Fibroblast of upper back skin (primary cell): ENCODE measurements at places on chromosomes 13 and 19.
A peak's percentile ranks its signal among the peaks of the same experiment; 100 is the strongest.

GRCh38 chr13:30957258-30957943 lies 24.9 kb downstream of the TEX26 start:
- DNase-seq: no peak

GRCh38 chr13:97211300-97211699 lies 10.8 kb upstream of the MBNL2 start:
- DNase-seq: peak; percentile 42

GRCh38 chr19:19626516-19627472 lies 1.2 kb downstream of the LPAR2 start:
- DNase-seq: no peak

DNA sequence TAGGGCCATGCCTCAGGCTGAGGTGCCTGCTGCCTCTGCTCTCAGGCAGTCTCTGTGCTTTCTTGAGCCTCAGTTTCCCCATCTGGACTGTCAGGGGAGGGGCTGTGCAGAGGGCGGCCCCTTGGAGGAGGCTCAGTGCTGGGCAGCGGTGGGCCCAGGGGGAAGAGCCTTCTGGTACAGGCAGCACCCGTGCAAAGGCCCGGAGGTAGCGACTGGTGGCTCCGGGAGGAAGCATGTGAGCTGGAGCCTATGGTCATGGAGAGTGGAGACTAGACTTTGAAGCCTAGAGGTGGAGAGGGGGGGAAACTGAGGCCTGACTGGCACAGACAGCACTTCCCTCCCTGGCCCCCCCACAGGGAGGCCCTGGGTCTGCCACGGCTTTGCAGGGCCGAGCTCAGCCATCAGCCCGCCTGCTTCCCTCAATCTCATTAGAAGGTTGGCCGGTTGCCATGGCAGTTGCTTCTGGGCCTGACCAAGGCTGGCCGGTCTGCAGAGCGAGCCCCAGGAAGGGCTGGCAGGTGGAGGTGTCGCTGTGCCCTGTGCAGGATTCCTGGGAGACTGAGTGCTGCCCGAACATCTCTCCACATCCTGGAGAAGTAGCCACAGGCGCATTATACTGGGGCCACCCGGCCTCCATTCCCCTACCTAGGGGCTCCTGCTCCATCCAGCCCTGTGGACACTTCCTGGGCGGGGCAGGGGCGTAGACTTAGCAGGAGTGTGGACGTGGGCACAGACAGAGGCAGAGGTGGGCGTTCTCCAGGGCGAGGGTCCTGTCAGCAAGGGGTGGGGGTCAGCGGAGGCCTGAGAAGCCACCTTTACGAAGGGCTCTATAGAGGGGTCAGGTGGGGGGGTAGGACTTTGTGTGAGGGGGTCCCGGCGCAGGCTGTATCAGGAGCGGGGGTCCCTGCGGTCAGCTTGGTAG lies 53.2 kb downstream of the CRTC1 start:
- DNase-seq: no peak

- DNase-seq: no peak
Observed at GRCh38 chr13:114023716-114024602, 50.1 kb upstream of the C13orf46 start.

DNA sequence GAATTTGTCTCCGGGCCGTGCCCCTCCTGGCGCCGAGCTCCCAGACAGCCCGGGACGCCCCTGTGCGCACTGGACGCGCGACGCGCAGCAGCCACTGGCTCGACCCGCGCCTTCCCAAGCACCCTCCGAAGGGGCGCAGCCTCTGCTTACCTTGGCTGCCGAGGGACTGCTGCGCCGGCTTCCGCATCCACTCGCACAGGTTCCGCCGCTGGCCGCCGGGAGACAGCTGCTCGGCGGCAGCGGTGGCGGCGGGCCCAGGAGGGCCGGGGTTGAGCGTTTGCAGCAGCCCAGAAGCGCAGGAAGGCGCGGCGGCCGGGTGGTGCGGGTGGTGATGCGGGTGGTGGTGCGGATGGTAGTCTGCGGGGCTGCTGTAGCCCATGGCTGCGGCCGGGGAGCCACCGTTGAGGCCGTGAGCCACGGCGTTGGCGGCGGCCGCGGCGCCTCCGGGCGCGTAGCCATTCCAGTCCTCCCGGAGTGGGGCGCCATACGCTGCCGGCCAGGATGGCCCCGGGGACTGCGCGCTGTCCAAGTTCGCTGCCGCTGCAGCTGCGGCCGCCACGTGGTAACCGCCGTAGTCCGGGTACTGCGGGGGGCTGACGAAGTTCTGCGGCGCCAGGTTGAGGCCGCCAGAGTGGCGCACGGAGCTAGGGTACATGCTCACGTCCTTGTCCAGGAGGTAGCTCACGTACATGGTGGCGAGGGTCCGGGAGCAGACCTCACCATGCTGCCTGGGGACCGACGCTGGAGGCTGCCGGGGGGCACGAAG lies 616 bp downstream of the CDX2 start:
- no peak for DNase-seq

DNA sequence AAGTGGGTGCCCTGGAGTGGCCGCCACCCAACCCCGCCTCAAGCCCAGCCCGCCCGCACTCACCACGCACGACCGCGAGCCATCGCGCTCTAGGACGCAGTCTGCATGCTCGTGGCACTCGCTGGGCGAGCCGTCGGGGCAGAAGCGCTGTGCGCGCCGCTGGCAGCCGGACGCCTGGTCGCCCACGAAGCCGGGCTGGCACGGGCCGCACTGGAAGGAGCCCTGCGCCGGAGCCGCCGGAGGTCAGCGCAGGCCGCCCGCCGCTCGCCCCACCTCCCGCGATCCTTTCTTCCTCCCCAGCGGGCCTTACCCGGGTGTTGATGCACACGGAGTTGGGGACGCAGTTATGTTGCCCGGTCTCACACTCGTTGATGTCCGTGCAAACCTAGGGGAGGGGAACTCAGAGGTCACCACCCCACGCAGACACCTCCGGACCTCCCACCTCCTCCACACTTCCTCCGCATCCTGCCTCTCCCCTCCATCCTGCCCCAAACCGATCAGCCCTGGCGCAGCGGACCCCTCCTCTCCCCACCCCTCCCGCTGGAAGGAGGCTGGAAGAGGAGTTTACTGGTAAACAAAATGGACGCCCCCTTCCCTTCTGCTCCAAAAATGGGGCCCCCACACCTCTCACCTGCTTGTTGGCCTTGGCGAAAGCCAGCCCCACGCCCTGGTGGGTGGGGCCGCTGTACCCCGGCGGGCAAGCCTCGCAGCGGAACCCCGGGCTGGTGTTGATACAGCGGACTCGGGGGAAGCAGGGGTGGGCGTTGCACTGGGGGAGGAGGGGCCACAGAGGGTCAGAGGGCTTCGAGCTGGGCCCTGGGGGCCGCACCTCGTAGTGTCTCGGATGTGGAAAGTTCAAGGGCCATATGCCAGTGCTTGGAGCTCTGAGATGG lies 2.3 kb downstream of the COMP start:
- DNase-seq: no peak

DNA sequence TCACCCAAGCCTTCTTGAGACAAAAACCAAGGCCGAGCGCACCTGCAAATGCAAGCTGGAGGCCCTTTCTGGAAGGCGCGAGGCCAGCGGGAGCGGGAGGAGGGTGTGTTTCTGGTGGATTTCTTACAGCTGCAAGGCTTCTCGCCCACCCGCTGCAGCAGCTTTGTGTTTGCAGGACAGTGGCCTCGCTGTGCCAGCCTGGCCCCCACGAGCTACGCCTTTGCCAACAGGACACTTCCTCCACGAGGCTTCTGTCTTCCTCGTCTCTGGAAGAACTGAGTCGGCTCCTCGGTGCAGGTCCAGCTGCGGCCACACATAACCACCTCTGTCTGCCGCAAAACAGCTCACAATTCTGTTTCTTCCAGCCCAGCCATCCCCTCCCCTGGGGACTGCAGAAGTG lies 10.1 kb downstream of the ATCAY start:
- DNase-seq: no peak

GRCh38 chr13:26486550-26486949 lies 70.9 kb upstream of the WASF3 start:
- no peak for DNase-seq

GRCh38 chr13:99383946-99384345 lies 76.7 kb upstream of the GPR183 start:
- no peak for DNase-seq

- no peak for DNase-seq
Observed at GRCh38 chr13:112003396-112003795, 63.6 kb upstream of the SOX1 start.

DNA sequence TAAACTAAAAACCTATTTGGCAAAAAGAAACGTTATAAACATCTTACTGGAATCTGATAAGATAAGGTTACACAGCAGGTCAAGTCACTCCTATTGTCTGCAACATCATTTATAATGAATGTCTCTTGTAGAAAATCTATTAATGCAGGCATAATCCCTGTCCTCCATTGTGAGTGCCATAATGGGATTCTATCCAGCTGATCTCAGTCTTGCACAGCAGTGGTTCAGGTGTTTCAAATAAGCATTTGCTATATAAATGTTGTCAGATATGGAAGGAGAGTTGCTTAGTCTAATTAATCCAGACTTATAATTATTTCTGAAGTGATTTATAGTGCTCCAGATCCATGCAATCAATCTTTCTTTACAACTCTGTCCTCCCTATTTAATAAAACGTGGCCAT lies 186.5 kb upstream of the ATXN8OS start:
- no peak for DNase-seq

- DNase-seq: no peak
Observed at GRCh38 chr13:49053215-49053614, 77.5 kb downstream of the FNDC3A start.

DNA sequence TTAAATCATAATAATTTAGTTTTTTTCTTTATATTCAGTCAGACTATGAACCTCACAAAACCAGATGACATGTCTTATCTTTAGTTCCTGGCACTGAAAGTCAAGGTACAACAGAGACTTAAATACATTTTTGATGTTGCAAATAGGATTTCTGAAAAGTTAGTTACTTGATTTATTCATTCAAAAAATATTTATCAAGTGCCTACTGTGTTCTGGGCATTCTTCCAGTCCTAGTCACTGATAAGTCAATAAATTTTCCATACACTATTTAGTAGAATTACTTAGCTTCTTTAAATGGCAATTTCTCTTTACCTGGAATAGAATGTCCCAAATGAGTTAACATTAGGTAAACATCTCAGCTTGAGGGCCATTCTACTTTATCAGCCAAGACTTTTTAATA lies 938.3 kb upstream of the PCDH9 start:
- no peak for DNase-seq

DNA sequence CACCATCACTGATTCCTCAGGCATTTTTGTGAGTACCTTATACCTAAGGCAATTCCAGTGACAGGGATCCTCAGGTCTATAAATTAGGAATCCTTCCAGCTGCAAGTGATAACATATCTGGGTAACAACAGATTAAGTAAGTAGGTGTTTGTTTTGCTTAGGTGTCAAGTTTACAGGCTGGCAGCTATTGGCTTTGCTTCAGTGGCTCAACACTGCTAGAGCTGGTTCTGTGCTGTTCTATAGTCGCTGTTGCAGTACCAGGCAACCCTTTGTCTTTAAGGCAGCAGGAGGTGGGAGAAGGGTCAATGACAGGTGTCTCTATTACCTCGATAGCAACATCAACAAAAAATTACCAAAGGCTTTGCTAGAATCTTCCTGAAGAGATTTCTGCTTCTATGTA lies 27.0 kb downstream of the SLC10A2 start:
- DNase-seq: no peak

- DNase-seq: no peak
Observed at GRCh38 chr13:106145997-106146864, 389.2 kb downstream of the EFNB2 start.

DNA sequence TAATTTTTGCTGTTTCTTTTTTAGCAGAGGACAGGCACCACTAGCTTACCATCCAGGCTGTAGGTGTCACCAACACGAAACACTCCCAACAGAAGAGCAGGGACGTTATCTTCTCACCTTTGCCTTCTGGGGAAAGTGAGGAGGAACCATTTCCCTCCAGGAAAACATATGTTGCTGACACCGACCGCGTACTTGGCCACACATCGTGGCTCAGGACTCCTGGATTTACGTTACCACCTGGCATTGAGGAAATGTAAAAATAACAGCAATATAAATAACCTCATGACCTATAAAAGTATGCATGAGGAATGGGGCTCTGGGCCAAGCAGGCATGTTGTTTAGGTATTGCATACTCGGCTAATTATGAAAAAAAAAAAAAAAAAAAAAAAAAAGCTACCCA lies 525.1 kb downstream of the MYO16 start:
- peak; percentile 64 for DNase-seq

GRCh38 chr13:25371875-25372283 lies at the start of gene ATP8A2:
ATP8A2 (plus strand) TSS chr13:25371974; CDS start chr13:25372213, 239 bp downstream.
- DNase-seq: no peak

- DNase-seq: peak; percentile 12
Observed at GRCh38 chr13:77533875-77534788, 1.4 kb upstream of the SCEL start.

GRCh38 chr19:29672933-29673336 lies 7.7 kb downstream of the PLEKHF1 start:
- no peak for DNase-seq

DNA sequence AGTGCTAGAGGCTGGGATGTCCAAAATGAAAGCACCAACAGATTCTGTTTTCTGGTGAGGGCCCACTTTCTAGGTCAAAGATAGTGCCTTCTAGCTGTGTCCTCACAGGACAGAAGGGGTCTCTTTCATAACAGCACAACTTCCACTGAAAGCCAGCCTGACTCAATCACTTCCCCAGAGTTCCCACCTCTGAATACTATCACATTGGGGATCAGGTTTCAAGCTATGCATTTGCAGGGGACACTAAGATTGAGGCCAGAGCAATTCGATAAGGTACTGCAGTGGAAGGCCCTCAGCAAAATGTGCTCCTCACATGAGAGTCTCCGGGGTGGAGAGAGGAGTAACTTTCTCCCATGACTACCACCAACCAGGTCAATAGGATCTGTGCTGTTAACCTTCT lies 1501.5 kb downstream of the EFNB2 start:
- DNase-seq: no peak

GRCh38 chr13:40589285-40590109 lies 76.9 kb downstream of the FOXO1 start:
- peak; percentile 40 for DNase-seq

DNA sequence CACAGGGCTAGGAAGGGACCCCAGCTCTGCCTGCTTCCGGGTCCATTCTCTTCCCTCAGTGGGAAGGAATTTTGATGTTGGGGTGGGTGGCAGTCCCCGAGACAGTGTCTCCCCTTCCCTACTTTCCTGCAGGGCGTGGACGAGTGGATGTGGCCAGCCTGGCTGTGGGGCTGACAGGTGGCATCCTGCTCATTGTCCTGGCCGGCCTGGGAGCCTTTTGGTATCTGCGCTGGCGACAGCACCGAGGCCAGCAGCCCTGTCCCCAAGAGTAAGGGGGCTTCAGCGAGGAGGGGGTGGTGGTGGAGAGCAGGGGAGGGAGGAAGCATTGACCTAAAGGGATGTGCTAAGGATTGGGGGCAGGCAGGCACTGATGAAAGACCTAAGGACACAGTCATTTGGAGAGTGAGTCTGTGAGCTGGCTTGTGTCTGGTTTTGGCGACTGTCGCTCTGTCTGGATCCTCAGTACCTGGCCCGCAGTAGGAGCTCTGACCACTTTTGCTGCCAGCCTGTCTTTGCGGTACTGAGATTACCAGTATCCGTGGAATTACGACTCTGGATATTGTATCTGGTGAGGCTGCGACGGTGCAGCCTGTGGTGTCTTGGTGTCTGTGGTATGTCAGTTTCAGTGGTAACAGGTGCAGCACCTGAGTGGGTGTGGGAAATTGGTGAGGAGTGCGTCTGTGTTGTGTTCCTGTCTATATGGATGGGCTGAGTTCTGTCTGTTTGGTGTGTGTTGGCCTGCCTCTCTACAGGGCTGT lies 2.4 kb upstream of the PRR12 start:
- no peak for DNase-seq
